ENCODE measurements at places on chromosomes 3 and 15. TPM values are rescaled to one million over a fixed set of nuclear protein-coding genes. Genes with fewer than 3 reads are reported as not detected.
A peak's percentile ranks its signal among the peaks of the same experiment; 100 is the strongest.

DNA sequence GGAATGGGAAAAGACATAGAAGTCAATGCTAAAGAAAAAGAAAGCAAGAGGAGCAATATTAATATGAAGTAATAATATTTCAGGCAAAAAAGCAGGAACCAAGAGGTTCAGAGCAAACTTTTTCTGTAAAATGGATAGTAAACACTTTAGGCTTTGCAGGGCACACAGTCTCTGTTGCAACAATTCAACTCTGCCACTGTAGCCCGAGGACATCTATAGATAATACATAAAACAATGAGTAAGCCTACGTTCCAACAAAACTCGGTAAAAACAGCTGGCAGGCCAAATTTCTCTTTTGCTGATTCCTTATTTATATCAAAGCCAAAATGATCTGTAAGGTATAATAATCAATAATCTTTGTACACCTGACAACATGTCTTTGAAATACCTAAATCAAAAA lies 56.8 kb downstream of the SMAD6 start:
- no peak for DNase-seq

GRCh38 chr3:158794936-158795518 lies 6.8 kb upstream of the MFSD1 start:
- DNase-seq = peak; percentile 39

- DNase-seq = no peak
These were observed 107.6 kb upstream of the BFSP2 start for GRCh38 chr3:133292296-133292695.

GRCh38 chr3:177633671-177634207 lies 436.5 kb upstream of the TBL1XR1 start:
- DNase-seq = no peak

DNA sequence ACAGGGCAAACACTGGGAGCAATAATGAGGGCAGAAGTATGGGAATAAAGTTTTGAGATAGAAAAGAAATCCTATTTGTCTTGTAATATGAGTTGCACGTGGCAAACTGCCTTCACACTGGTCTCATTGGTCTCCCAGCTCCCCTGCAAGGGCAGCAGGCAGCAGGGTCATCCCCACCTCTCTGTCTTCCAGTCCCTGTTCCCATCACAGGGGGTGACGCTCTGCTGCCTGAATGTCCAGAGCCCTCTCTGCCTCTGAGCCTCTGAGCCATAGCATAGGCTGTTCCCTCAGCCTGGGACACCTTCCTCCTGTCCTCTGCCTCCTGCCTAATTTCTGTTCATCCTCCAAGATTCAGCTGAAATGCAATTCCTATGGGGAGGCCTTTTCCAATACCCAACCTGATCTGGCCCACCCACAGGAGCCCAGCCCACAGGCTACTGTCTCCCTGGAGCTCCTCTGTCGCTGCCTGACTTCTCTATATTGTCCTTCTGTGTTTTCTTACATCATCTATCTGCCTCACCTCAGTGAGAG lies 12.1 kb upstream of the SKOR1 start:
- DNase-seq = no peak

DNA sequence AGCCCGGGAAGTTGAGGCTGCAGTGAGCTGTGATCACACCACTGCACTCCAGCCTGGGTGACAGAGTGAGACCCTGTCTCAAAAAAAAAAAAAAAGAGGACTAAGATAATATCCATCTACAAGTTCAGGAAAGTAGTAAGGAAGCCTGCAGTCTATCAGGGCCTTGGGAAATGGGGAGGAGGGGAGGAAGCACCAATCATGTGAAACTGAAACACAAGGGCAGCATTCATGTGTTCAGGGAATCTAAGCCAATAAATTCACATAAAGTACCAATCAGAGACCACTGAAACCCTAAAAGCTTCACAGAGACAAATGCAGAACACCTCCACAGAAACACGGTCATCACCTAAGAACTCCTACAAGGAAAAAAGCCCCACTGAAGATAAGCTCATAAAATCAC lies 22.9 kb upstream of the HHATL start:
- DNase-seq = no peak

Gene CD200R1L
- polyA plus RNA-seq = 0.09 TPM

All from A549 (cell line).